ENCODE measurements at places on chromosomes 5 and 9. TPM values are rescaled to one million over a fixed set of nuclear protein-coding genes. Genes with fewer than 3 reads are reported as not detected.
A peak's percentile ranks its signal among the peaks of the same experiment; 100 is the strongest.

The SV2C gene
- not detected for total RNA-seq

The ALDH1A1 gene
- total RNA-seq = not detected

The WDR31 gene
- total RNA-seq = 2.9 TPM

The SLCO6A1 gene
- total RNA-seq = not detected

The ATG10 gene
- total RNA-seq = 10.7 TPM

The ZNF618 gene
- 0.70 TPM for total RNA-seq

The NDUFA8 gene
- total RNA-seq = 56.4 TPM

The GPSM1 gene
- 11.0 TPM for total RNA-seq

DNA sequence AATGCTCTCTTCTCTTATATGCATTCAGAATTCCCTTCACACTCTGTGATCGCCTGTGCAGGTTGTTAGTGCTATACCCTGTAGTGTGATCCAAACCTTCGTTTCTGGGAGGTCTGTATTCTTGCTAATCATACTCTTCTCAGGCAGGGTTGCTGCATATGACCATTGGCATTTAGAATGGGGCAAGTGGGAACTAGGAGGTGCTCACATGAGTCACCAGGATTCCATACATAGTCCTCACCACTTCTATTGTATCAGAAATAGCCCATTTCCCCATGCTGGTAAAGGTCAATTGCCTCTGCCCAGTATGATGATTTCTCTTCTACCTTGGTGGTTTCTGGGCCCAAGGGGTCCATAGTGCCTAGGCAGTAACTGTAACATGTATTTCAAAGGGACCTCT, 443.5 kb upstream of the CDH6 start:
- no peak for DNase-seq
- H3K36me3 ChIP-seq = no peaks in the 10 kb centered on the region
- H3K27ac ChIP-seq = no peak overlapping the region
- no peaks in the 10 kb centered on the region for H3K27me3 ChIP-seq

GRCh38 chr5:22621084-22621483, 232.1 kb downstream of the CDH12 start:
- H3K4me3 ChIP-seq = no peak overlapping the region
- DNase-seq = no peak
- no peaks in the 10 kb centered on the region for H3K36me3 ChIP-seq

DNA sequence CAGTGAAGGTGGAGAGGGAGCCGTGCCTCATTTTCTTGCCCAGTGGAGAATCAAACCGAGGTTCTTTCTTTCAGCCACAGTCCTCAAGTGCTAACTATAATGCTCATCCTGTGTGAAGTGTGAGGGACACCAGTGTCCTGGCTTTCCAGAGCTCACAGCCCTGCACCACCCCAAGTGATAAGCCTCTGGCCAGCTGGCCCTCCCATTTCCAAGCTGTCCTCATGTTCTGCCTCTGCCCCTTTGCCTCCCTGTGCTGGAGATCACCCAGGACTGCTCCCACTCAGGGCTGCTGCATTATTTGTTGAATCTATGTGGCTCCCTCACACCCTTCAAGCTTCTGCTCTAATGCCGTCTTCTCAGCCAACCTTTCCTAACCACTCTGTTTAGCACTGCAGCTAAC, 224.5 kb upstream of the TUT7 start:
- no peak overlapping the region for H3K27ac ChIP-seq
- H3K4me1 ChIP-seq = no peaks in the 10 kb centered on the region
- peaks cover 10% of the 10 kb centered on the region for H3K27me3 ChIP-seq
- DNase-seq = no peak
- no peak overlapping the region for H3K4me3 ChIP-seq

GRCh38 chr5:81516091-81516490, 122.2 kb upstream of the ACOT12 start:
- H3K27ac ChIP-seq = no peak overlapping the region
- DNase-seq = no peak
- H3K4me1 ChIP-seq = no peaks in the 10 kb centered on the region
- H3K27me3 ChIP-seq = no peaks in the 10 kb centered on the region

- peak overlapping the region; percentile 10 for H3K27ac ChIP-seq
- no peaks in the 10 kb centered on the region for H3K36me3 ChIP-seq
- H3K4me3 ChIP-seq = peak overlapping the region; percentile 70
- DNase-seq = peak; percentile 30
Measured at GRCh38 chr9:101705135-101705661, 33.2 kb downstream of the GRIN3A start.

- H3K27me3 ChIP-seq = no peaks in the 10 kb centered on the region
- H3K4me3 ChIP-seq = no peak overlapping the region
- peaks cover 22% of the 10 kb centered on the region for H3K36me3 ChIP-seq
- peaks cover 15% of the 10 kb centered on the region for H3K4me1 ChIP-seq
- DNase-seq = no peak
Measured at GRCh38 chr9:132773764-132774339, 103.6 kb downstream of the GTF3C4 start.

DNA sequence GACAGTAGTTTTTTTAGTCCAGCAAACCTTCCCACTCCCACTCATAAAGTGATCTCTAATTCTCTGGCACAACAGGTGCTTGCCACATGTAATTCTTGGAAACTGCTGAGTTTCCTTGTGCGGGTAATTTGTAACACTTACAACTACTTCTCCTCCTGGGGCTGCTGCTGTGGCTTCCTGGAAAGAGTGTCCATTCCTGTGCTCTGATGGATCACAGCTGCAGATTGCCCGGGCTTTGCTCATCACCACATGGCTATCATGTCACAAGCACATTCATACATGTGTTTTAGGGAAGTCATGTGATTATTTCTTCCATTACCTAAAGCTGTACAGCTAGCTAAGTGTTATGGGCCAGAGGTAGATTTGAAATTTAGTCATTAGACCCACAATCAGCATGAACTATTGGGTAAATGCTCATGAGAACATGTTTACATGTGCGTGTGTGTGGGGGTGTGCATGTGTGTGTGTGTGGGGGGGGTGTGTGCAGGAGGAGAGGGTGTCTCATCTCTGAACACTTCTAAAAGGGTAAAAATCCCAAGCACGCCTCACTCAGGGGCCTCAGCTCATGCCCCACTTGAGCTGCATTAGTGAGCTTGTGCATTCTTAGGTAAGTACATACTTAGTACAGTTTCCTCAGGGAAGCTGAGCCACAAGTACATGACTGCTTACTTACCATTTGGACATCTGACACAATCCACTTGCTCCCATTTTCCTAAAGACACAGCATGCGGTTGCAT, 118.1 kb upstream of the CCDC112 start:
- H3K36me3 ChIP-seq = no peaks in the 10 kb centered on the region
- H3K4me1 ChIP-seq = no peaks in the 10 kb centered on the region
- peaks cover 4% of the 10 kb centered on the region for H3K27me3 ChIP-seq
- no peak for DNase-seq
- no peak overlapping the region for H3K4me3 ChIP-seq

DNA sequence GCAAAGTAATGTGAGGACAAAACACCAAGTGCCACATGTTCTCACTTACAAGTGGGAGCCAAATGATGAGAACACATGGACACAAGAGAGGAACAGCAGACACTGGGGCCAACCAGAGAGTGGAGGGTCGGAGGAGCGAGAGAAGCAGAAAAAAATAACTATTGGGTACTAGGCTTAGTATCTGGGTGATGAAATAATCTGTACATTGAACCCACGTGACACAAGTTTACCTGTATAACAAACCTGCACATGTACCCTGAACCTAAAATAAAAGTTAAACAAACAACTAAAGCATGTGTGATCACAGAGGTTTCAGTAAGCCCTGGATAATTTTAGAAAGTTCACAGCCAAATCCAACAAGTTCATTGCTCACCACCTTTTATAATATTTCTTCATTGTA, 160.1 kb downstream of the TENT4A start:
- no peaks in the 10 kb centered on the region for H3K36me3 ChIP-seq
- H3K27ac ChIP-seq = no peak overlapping the region
- DNase-seq = no peak
- no peak overlapping the region for H3K4me3 ChIP-seq
- no peaks in the 10 kb centered on the region for H3K27me3 ChIP-seq
- H3K4me1 ChIP-seq = no peaks in the 10 kb centered on the region

Data from activated naive CD8-positive, alpha-beta T cell treated with anti-CD3 and anti-CD28 coated beads for 36 hours (primary cell).